ENCODE measurements at places on chromosomes 16 and 17.
A peak's percentile ranks its signal among the peaks of the same experiment; 100 is the strongest.

DNA sequence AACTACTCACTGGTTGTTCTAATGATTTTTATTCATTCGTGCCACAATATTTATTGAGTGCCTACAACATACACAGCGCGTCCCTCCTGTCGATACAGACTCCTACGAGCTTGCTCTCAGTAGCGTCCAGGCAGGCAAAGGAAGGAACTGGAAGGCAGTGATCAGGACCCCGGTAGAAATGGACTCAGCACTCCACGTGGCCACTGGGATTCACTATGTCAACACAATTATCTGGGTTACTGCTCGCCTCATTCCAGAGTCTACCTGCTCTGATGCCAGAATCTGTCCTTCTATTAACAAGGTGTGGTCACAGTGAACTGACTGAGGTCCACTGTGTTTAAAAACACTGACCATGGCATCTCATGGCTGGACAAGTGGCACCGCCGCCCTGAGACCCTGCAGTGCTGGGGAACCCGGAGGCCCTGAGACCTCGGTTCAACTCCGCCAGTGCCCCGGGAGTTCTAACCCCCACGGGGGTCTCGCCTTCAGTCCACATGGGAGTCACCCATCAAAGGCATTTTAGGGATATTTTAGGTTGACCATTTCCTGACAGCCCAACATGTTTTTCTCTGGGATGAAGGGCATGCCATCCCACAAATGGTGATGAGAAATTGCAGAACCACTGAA, 71.4 kb downstream of the ZFHX3 start:
- DNase-seq = no peak

DNA sequence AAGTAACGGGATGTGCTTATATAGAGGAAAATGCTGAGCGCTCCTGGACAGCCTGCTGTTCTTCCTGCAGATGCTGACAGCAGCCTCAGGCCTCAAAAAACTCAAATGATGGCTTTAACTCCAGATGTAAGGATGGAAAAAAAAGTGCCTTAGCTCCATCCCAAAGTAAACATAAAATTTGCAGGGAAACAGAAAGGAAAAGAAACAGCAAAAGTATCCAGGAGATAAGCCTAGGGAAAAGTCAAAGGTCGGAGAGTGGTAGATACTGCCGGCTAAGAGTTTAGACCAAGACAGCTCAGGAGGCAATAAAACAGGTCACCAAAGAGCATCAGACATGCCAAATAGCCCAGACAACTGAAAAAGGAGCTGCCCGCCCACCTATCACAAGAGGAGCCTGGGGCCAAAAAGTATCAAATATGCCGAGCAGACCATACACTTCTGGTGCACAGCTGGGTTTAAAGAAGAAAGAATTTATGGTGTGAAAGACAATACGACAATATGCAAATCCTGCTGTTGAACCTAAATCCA, 6.9 kb downstream of the KRT31 start:
- DNase-seq = no peak

- no peak for DNase-seq
Observed at GRCh38 chr17:74070998-74071679, 132.3 kb upstream of the RPL38 start.

- DNase-seq = no peak
Observed at GRCh38 chr17:40259505-40259904, 28.2 kb upstream of the CDC6 start.

- DNase-seq = no peak
Observed at GRCh38 chr16:22117609-22118008, 25.3 kb downstream of the VWA3A start.

- DNase-seq = no peak
Observed at GRCh38 chr17:15954222-15954621, 9.3 kb downstream of the ADORA2B start.

DNA sequence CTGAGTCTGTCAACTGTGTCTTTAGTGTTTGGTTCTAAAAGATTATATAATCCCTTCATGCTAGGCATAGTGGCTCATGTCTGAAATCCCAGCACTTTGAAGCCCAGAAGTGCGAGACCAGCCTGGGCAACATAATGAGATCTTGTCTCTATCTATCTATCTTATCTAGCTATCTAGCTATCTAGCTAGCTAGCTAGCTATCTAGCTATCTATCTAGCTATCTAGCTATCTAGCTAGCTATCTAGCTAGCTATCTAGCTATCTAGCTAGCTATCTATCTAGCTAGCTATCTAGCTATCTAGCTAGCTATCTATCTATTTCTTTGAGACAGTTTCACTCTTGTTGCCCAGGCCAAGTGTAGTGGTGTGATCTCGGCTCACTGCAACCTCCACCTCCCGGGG, 43.8 kb downstream of the SPAG9 start:
- no peak for DNase-seq

DNA sequence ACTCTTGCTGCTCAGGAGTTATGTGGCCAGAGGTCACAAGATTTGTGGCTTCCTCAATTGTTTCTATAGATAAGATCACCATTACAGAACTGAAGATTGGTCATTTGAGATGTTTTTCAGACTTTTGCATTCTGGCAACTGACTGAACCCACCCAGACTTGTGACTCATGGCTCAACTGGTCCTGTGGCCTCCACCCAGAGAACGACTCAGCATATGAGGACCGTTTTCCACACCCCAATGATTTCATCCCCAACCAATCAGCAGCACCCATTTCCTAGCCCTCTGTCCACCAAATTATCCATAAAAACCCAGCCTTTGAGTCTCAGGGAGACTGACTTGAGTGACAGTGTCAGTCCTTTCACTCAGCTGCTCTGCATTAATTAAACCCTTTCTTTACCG, 143.2 kb upstream of the ASIC2 start:
- peak; percentile 3 for DNase-seq

GRCh38 chr17:4485676-4486646, 12.7 kb upstream of the SPNS2 start:
- DNase-seq = peak; percentile 49

DNA sequence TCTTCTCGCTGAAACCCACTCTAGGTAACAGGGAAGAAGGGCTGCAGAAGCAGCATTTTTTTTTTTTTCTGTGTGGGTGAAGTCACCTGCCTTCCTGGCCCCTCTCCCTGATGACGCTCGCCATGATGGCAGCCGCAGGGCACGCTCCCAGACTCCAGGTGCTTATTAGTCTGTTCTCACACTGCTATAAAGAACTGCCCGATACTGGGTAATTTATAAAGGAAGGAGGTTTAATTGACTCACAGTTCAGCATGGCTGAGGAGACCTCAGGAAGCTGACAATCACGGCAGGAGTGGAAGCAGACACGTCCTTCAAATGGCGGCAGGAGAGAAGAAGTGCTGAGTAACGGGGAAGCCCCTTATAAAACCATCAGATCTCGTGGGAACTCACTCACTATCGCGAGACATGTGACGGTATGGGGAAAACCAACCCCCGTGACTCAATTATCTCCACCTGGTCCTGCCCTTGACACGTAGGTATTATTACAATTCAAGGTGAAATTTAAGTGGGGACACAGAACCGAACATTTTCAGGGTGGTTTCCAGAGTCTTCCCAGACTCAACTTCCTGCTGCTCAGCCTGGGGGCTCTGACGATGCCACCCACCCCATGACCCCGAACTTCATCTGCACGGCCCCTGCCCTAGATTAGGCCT, 34.9 kb upstream of the NLRP1 start:
- peak; percentile 20 for DNase-seq

GRCh38 chr17:77209330-77209748, 68.6 kb downstream of the SEC14L1 start:
- DNase-seq = no peak

- DNase-seq = no peak
Observed at GRCh38 chr16:1345087-1345486, 6.6 kb downstream of the TSR3 start.

DNA sequence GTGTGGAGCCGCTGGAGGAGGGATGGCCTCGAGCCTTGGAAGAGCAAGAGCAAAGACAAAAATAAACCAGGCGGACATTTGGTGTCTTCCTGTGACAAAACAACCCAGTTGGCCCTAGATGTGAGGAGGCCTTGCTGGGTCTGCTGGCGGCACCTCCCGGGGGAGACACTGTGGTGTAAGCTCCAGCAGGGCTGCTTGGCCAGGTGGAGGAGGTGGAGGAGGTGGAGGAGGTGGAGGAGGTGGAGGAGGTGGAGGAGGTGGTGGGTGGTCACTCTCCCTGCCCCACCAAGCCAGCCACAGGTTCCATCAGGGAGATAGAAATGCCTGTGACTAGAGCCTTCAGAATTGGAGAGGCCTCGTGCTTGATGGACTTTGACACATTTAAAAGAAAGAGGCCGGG, 32.1 kb downstream of the DBNDD1 start:
- no peak for DNase-seq

DNA sequence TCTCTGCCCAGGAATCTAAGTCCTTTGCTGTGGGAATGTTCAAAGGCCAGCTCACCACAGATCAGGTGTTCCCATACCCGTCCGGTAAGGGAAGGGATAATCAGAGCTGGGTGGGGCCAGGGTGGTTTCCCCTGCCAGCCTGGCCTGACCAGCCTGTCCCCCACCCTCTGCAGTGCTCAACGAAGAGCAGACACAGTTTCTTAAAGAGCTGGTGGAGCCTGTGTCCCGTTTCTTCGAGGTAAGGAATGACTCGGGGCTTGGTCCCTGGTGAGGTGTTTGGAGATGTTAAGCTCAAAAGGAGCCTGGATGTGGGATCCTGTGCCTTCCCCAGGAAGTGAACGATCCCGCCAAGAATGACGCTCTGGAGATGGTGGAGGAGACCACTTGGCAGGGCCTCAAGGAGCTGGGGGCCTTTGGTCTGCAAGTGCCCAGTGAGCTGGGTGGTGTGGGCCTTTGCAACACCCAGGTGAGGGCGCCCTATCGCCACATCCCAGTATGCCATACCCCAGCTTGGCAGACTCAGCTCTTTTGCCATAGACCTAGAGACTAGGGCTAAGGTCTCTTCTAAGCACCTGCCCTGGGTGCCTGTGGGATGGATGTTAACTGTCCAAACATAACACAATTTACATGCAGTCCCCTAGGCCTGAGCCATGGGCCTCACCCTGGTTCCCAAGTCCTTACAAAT, 997 bp downstream of the ACADVL start:
- peak; percentile 79 for DNase-seq

DNA sequence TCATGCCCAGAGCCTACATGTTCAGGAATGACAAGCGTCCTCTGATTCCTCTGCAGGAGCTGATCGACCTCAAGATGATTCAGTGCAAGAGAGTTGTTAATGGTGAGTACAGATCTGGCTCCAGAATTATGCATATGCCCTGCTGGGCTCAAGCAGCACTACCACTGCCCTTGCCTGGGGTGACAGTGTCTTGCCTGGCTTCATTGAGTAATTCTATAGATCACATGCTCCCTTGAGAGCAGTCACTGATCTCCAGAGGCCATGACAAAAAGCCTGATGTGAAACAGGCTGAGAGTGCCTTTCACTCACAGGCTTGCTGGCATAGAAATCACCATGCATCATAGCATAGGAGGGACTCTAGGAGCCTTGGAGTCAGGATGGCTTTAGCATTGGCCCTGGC, 26.4 kb downstream of the DUS2 start:
- DNase-seq = no peak

- DNase-seq = peak; percentile 61
Observed at GRCh38 chr16:85428168-85428898, 184.8 kb upstream of the GSE1 start.

DNA sequence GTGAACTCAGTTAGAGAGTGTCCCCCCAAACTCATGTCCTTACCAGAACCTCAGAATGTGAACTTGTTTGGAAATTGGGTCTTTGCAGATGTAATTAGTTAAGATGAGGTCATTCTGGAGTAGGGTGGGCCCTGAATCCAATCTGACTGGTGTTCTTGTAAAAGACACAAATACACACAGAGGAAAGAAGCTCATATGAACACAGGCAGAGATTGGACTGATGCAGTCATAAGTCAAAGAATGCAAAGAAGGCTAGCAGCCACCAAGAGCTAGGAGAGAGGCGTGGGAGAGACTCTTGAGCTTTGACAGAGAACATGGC, 2.1 kb upstream of the NAGPA start:
- no peak for DNase-seq

DNA sequence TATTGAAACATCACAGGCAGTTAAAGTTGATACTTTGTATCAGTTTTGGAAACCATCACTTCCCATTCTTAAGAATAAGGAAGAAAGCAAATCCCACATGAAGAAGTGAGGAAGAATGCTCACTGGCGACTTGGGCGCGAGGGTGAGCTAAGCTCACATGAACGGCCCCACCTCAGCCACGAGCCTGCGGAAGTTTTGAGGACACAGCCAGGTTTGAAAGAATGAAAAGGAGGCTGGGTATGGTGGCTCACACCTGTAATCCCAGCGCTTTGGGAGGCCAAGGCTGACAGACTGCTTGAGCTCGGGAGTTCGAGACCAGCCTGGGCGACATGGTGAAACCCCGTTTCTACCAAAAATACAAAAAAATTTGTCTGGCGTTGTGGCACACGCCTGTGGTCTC, 110.3 kb upstream of the CHMP6 start:
- DNase-seq = no peak

GRCh38 chr17:34113089-34113488, 142.0 kb upstream of the CCL2 start:
- DNase-seq = no peak

GRCh38 chr17:42289611-42290181, 1.4 kb downstream of the STAT5A start:
- no peak for DNase-seq

- DNase-seq = no peak
Observed at GRCh38 chr16:12542818-12543699, 260.6 kb downstream of the CPPED1 start.

DNA sequence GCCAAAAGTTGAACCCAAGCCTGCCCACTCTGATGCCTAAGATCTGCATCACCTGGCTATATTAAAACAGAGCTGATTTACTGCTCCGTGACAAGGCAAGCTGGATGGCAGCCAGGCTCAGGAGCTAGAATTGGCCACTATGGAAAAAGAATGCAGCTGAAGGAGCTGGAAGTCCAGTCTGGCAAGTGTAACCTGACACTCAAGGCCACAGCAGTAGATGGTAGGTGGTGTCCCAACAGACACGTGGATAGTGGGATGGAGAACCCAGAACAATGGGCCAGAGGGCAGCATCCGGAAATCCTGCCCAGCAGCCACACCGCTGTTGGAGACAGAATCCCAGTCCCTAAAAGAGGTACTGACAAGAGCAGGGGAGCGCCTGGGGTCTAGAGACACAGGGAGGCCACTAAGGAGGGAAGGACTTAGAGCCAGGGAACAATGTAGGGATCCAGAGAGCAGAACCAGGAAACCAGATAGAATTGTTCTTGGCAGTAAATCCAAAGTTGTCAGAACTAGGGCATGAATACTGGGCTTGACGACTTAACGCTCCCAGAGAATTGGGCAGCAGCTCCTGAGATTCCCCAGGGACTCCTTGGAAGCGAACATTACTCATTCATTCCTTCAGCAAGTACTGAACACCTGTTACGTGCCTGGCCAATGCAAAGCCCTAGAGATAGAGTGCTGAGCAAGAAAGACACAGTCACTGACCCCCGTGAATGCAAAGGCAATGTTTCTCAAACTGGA, 85.7 kb downstream of the CDYL2 start:
- no peak for DNase-seq

GRCh38 chr16:56109205-56109604, 82.1 kb upstream of the GNAO1 start:
- DNase-seq = no peak

GRCh38 chr16:5428932-5429331, 331.3 kb upstream of the EEF2KMT start:
- DNase-seq = no peak
